ENCODE measurements at places on chromosomes 7 and 10. TPM values are rescaled to one million over a fixed set of nuclear protein-coding genes. Genes with fewer than 3 reads are reported as not detected.

DNA sequence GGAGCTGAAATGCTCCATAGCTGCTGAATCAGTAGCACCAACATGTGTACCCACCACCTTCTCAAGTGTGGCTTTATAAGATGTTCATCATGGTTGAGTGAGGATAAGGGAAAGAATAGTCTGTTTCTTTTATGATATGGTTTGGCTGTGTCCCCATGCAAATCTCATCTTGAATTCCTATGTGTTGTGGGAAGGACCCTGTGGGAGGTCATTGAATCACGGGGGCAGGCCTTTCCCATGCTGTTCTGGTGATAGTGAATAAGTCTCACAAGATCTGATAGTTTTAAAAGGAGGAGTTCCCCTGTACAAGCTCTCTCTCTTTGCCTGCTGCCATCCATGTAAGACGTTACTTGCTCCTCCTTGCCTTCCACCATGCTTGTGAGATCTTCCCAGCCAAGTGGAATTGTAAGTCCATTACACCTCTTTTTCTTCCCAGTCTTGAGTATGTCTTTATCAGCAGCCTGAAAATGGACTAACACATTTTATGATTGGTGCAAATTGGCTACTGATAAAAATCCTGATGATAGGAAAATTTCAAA, 799.9 kb downstream of the TNS3 start:
- DNase-seq: no peak

GRCh38 chr10:19719284-19719683, 96.9 kb upstream of the PLXDC2 start:
- no peak for DNase-seq

The C10orf90 gene
- 0.99 TPM for total RNA-seq

GRCh38 chr10:8312781-8313180, 258.3 kb downstream of the GATA3 start:
- no peak for DNase-seq

DNA sequence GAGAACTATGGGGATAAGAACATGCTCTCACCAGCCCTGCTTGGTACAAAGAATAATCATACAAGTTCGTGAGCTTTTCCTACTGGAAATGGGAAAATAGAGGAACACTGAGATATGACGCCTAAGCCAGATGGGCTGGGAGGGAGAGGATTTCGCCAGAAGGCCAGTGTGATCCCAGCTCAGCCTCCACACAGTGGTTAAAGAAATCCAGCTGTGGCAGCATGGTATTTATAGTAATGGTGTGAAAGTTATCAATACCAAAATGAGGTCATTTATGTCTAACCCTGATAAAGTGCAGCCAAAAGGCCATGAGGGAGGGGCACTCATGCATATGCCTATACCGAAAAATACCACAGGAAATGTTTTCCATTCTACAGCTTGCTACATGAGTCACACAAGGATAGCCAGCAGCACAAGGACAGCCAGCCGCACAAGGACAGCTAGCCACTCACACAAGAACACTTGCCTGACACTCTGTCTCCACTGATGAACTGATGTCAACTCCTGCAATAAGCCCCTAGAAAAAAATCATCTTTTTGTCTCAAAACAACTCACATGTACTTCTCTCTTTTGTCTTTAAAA, 49.4 kb downstream of the FRMPD2 start:
- no peak for DNase-seq

DNA sequence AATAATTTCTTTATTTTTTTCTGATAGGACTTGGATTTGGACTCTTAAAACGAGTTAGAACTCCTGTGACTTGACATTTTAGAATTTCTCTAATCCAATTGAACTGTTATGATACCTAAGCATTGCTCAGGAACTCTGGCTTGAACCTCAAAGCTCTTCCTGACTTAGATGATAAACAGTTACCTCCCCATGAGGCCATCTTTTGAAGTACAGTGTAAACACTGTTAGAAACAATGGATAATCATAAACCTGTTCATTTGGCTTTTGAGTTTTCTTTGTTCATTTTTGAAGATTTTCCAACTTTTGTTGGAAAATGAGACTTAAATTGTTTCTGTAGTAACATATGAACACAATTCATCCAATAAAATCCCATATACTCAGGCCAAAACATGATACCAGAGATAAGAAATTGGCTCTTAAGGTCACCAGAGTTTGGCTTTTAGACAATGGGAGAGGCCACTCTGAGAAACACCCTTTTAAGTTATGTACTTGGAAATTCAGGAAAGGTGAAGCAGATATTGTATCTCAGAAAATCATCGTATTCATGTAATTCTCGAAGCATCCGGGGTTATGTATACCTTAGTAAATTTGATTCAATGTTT, 59.6 kb downstream of the RUNDC3B start:
- no peak for DNase-seq

DNA sequence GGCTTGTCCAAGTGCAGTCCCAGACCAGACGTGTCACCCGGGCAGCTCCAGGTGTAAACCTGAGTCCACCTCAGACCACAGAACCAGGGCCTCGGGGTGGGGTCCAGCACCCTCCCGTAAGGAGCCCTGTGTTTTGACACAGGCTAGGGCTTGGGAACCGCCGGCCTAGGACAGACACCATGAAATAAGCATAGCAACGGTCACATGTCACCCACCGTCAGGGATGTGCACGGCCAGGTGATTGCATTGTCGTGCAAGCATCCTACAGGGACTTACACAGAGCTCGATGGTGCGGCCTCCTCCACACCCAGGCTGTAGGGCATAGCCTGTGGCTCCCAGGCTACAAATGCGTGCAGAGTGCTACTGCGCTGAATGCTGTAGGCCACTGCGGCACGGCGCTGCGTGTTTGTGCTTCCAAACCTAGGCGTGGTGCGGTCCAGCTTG, 10.6 kb downstream of the ZFAND2A start:
- no peak for DNase-seq

- DNase-seq: no peak
Measured at GRCh38 chr7:51292596-51292995, 24.0 kb downstream of the COBL start.

GRCh38 chr7:73560109-73560835, 2.8 kb upstream of the BCL7B start:
- peak; percentile 39 for DNase-seq

- no peak for DNase-seq
Measured at GRCh38 chr7:157005456-157006204, 4.8 kb downstream of the MNX1 start.

DNA sequence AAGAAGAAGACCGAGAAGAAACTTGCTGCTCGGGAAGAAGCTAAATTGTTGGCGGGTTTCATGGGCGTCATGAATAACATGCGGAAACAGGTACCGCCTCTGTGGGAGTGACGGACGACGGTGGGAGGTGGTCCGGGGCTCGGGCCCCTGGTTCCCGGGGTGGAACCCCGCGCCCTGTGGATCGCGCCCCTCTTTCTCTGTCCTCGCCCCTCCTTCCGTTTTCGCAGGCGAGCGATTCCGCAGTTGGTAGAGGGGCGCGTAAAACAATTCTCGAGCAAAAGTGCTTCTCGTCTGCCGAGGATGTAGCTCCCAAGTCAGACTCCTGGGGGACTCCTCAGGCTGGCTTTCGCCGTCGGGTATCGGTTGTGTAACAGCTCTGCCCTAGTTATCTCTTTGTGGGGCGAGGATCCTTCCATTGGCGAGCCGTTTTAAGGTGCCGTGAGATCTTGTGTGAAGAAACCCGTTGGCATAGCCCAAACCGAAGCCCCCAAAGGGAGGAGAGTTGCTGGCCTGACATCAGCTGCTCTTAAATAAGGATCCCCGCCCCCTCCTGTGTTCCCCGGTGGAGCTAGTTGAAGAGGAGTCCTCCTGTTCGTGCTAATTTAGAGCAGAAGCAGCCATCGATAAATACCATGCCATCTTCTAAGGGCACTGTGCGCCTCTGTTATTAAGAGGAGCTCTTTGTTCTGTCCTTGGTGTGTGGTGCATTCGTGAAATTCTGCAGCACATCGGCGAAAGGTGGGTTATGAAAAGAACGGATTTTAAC, 655 bp downstream of the KLHL7 start:
- DNase-seq: peak; percentile 20

DNA sequence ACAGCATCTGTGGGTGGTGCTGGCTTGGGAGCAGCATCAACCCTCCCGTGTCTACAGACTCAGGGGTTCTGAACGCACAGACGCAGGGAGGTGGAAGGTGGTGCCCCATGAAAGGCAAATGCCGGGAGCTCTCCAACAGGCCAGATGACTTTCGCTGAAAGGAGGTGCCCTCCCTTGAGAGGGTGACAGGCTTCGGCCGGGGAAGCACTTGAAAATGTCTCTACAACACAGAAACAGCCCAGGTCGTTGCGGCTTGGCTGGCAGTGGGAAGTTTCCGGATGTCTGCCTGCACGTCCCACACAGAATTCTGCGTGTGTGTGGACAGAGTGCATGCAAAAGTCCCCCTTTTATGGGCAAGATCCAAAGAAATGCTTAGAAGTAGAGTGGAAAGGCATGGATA, 239.6 kb downstream of the SKAP2 start:
- no peak for DNase-seq

DNA sequence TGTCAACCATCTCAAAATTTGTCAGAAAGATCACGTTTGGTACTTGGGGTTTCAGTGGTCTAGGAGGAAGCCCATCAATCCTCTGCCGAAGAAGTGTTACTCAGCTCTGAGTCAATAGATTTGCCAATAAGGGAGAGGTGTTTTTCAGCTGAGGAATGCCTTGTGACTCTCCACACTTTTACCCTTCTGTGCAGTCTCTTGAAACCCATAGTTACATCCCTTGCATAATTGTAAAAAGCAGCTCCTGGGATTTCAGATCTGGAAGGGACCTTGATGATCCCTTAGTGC, 47.5 kb downstream of the INSYN2A start:
- peak; percentile 19 for DNase-seq

DNA sequence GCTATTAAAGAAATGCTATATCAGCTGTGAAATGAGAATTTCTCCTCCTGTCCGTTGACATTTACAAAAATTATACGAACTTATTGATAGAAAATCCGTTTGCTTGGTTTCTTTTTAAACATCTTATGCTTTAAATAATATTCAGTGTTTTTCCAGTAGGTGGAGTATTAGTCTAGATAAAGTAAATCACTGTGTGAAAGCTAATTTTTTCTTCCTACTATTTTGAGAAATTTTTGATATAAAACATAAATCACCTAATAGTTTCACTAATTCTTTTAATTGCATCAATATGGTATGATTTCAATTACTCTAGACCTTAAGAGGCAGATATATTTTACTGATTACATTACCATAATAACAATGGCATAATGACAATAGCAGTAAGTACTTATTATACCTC, 335.2 kb upstream of the C7orf33 start:
- DNase-seq: no peak

GRCh38 chr10:58661336-58661735, 148.7 kb downstream of the BICC1 start:
- DNase-seq: no peak

- no peak for DNase-seq
Measured at GRCh38 chr7:14207138-14207537, 217.7 kb upstream of the ETV1 start.

GRCh38 chr10:129705676-129706075, 238.6 kb downstream of the MGMT start:
- DNase-seq: no peak

GRCh38 chr10:34859170-34859569, 44.1 kb upstream of the PARD3 start:
- no peak for DNase-seq

The CABCOCO1 gene
- total RNA-seq: not detected

The IKZF1 gene
- total RNA-seq: not detected

The ADAM8 gene
- 2.5 TPM for total RNA-seq

GRCh38 chr10:46052057-46052790, 6.2 kb upstream of the MSMB start:
- DNase-seq: no peak

- no peak for DNase-seq
Measured at GRCh38 chr7:128734890-128735289, 4.3 kb upstream of the CALU start.

The ENTPD7 gene
- total RNA-seq: 17.6 TPM

DNA sequence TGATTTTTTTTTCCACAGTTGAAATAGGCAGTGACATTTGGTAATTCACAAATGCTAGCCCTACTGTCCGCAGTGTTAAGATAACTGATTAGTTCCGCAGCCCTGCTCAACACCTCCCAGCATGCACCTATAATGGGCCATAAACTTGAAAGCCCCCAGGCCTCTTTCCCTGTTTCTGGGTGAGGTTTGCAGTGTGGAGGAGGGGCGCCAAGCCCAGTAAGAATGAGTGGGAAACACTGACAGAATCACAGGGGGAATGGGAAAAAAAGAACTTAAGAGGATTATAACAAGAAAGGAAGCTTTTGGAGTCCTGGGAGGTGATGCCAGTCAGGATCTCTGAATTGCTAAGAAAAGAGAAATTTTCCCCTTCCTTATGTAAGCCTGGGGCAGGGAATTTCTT, 39.6 kb upstream of the SP8 start:
- no peak for DNase-seq

GRCh38 chr7:108132551-108133265, 2.5 kb upstream of the LAMB4 start:
- no peak for DNase-seq

The CYP2C18 gene
- total RNA-seq: not detected

DNA sequence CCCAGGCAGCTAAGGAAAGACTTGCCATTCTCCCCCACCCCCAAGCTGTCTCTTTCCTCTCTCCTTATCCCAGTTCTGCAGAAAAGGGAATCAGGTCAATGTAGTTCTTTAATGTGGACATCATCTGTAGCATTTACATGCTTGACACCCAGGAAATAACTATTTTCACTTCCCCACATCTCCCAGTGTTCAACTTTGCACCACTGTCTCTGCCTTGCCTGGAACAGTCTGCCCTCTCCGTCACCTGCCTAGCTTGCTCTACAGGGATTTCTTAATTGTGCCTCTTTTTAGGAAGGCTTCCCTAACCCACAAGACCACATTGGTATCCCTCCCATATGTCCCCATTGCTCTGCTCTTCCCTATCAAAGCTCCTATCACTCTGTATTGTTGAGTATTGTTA, 45.9 kb upstream of the TOMM7 start:
- no peak for DNase-seq

GRCh38 chr7:3259711-3260400, 41.2 kb upstream of the SDK1 start:
- no peak for DNase-seq

DNA sequence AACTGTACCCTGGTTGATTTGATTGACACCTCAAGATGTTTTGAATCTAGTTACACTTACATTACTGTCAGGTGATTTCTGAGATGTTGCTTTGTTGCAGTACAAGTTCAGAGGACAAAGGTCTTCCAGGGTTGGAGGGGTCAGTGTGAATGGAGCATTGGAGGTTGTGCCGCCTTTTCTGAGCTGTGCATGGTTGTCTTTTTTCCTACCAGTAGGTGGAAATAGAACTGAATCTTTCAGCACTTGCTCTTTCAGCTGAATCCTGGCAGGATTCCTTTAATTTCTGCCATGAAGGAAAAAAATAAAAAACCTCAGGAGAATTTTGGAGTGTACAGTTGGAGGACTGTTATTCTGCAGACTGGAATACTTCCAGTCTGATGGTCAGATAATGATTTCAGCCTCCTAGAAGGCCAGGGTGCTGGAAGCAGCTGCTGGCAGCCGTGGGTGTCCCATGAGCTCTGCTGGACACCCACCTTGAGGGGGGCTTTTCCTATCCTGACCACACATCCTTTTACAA, 82.7 kb downstream of the PLCE1 start:
- DNase-seq: no peak

GRCh38 chr7:91778416-91778815, 102.1 kb downstream of the MTERF1 start:
- DNase-seq: no peak

The AKR1C1 gene
- total RNA-seq: 1,182 TPM
